Fibroblast of the aortic adventitia (primary cell): ENCODE measurements at places on chromosomes 13 and 19. TPM values are rescaled to one million over a fixed set of nuclear protein-coding genes. Genes with fewer than 3 reads are reported as not detected.

GRCh38 chr13:97226013-97226412, 3.9 kb downstream of the MBNL2 start:
- DNase-seq: no peak

DNA sequence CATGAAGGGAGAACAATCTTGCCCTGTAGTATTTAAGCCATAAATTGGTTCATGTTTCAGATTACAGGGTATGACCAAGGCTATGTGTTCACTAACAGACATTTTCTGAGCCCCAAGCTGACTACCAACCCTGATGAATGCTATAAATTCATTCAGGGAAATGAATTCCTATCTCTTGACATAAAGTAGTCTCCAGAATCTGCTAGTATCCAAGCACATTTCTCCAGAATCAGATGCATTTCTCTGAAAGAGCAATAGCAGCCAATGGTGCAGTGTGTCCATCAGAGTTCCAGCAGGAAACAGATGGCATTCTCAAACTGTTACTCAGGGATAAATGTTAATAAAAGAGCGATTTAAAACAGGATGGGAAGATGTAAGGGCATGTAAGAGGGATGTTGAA, 226.4 kb downstream of the COG6 start:
- DNase-seq: peak; percentile 50

Gene ELAVL1
- 5.8 and 34.1 TPM in 2 replicates for total RNA-seq

Gene ZNF433
- 1.9 and 4.9 TPM in 2 replicates for total RNA-seq

DNA sequence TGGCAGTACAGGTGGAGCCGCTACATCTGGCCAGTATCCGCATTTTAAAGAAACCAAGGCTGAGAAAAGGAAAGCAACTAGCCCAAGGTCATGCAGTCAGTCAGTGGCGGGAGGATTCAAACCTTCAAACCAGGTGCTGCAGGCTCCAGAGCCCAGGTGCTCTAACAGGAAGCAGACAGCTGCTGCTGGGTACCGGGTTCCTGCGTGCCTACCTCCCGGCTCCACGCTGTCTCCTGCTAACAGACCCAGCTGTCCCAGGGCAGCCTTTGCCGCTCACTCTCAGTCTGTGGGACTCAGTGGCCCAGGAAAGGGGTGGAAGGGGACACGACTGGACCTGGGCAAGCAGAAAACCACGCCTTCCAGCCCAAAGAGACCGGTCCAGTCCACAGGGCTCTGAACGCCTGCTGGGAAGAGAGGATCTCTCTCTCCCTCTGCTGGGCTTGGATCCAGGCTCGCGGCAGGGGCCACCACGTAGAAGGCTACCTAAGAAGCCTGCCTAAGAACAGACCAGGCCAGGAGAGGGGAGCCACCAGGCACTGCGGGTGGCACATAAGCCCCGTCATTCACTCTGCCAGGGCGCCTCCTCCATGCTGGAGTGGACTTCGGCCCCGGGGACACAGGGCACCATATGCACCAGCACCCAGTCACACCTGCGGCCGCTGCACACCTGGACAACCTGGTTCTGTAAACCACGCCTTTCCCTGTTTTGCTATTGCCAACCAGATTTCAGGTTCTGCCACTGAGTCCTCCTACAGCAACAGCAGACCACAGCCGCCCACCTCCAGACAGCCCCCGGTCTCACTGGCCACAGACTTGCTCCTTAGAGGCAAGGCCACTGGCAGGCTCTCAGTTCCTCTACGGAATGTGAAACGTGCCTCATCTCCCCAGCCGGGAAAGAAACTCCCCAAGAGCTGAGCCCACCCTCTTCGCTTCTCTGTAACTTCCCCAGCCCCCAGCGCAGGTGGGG, 4.6 kb downstream of the DAPK3 start:
- no peak for DNase-seq

GRCh38 chr13:39025433-39025839, 12.5 kb downstream of the PROSER1 start:
- no peak for DNase-seq

- peak; percentile 99 for DNase-seq
These were observed 75.2 kb upstream of the UBL3 start for GRCh38 chr13:29925457-29926097.

DNA sequence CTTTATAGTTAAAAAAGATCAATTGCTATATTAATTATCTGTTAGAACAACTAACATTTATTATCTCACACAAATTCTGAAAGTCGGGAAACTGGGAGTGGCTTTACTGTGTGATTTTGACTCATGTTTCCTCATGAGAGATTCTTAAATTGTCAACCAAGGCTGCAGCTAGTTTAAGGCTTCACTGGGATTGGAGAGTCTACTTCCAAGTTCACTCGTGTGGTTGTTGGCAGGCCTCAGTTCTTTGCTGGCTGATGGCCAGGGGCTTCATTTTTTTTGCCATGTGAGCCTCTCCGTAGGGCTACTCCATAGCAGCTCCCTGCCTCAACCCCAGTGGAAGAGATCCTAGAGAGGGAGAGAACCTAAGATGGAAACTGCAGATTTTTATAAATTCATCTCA, 24.5 kb upstream of the LPAR6 start:
- peak; percentile 92 for DNase-seq

- DNase-seq: no peak
These were observed 52.5 kb downstream of the SLITRK1 start for GRCh38 chr13:83829810-83830209.

Gene DIRAS1
- total RNA-seq: 3.9 and 14.9 TPM in 2 replicates

- no peak for DNase-seq
These were observed 1044.3 kb downstream of the DIAPH3 start for GRCh38 chr13:59119475-59119874.

DNA sequence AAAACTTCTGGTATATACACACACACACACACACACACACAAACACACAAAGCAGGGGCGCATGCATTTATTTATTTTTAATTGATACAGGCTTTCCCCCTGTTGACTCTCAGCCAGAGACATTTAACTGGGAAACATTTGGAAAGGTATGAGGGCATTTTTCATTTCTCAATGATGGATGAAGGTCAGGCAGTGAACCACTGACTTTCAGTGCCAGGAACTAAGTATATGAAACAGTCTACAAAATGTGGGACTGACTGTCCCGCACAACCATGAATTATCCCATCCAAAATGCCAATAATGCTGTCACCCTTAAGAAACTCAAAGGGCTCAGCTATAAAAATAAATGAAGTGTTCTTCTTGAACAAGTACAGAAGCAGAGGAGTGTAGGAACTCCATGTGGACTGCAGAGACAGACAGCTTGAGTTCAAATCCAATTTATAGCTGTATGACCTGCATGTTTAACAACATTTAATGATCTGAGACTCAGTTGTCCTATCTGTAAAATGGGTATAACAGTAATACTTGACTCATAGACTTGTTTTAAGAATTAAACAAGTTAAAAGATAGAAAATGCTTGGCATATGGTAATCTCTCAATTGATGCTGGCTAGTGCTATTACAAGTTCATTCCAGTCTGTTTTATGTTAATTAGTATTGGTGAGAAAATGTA, 25.0 kb upstream of the INTS6 start:
- DNase-seq: no peak
